ENCODE measurements at places on chromosomes 12 and 14.

- DNase-seq = no peak
These were observed 35.5 kb upstream of the SFSWAP start for GRCh38 chr12:131675126-131676080.

- no peak for DNase-seq
These were observed 3.2 kb upstream of the GSC start for GRCh38 chr14:94773061-94773648.

GRCh38 chr14:52078721-52079120, 9.9 kb upstream of the NID2 start:
- no peak for DNase-seq

- DNase-seq = peak; percentile 52
These were observed 1.8 kb downstream of the AHNAK2 start for GRCh38 chr14:104976198-104977007.

DNA sequence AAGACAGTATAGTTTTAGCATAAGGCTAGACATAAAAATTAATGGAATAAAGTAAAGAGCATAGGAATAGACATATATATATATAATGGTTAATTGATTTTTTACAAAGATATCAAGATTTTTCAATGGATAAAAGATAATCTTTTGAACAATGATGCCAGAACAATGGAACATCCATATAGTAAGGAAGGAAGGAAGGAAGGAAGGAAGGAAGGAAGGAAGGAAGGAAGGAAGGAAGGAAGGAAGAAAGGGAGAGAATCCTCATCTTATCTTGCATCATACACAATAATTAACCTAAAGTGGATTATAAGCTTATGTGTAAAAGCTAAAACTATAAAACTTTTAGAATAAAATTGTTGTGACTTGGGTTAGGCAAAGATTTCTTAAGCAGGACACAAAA, 9.8 kb upstream of the NELL2 start:
- no peak for DNase-seq

DNA sequence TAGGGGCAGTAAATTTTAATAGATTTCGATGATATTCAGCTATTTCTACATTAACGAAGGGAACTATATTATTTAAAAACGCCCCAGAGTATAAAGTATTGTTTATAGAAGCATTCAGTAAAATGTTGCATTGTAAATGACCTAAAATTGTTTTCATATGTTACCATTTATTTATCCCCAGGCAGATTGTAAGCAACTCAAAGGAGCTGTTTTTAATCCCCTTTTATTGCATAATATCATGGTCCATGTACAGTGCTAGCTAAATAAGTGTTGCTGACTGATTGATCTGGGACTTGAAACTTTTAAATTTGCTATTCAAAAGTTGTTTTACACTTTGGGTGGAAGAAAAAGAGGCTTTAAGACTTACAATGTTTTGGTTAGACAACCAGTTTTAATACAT, 199.0 kb upstream of the SLC38A2 start:
- DNase-seq = no peak

DNA sequence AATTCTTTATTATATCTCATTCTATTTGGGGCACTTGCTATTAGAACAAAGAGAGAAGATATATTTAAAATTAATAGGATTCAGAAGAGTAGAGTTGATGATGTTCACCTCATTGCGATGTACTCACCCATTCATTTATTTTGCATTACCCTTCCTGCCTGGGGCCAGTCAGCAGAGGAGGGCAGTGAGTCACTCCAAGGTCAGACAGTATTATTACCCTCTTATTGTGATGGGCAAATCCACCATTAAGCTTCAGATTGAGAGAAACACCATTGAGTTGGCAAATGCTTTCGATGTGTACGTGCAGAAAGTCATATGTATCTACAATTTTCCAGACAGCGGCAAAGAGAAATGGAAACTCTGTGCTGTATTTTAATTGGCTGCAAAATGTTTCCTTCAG, 134.2 kb downstream of the BICD1 start:
- DNase-seq = no peak

GRCh38 chr14:59246566-59246965, 58.1 kb downstream of the DAAM1 start:
- no peak for DNase-seq

GRCh38 chr12:6364044-6364374, 11.4 kb downstream of the SCNN1A start:
- no peak for DNase-seq

DNA sequence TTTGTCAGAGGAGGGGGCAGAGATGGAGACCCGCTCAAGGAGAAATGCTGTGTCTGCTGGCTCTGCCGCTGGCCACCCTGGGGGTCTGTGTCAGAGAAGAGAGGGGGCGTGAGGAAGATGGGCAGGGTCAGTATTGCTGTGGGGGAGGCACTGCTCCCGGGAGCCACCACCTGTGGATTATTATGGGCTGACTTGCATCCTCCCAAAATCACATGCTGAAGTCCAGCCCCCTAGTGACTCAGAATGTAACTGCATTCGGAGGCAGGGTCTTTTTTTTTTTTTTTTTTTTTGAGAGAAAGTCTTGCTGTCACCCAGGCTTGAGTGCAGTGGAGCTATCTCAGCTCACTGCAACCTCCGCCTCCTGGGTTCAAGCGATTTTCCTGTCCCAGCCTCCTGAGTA, 12.3 kb downstream of the ABCD4 start:
- no peak for DNase-seq

DNA sequence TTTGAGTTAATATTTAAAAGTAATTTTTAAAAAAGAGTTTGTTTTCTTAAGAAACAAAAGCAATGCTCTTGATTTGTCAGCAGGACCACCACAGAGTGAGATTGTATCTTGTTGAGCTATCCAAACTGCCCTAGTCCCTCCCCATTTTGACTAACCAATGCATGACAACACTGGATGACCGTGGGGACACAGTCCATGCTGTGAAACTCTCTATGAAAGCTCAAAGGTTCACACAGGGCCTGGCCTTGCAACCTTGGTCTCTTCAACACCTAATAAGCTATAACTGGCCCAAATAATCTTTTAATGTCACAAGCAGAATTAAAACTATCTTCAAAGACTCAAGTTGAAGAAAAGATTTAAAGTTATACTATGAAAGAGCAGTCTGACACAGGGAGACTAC, 13.5 kb downstream of the ETFRF1 start:
- DNase-seq = no peak

DNA sequence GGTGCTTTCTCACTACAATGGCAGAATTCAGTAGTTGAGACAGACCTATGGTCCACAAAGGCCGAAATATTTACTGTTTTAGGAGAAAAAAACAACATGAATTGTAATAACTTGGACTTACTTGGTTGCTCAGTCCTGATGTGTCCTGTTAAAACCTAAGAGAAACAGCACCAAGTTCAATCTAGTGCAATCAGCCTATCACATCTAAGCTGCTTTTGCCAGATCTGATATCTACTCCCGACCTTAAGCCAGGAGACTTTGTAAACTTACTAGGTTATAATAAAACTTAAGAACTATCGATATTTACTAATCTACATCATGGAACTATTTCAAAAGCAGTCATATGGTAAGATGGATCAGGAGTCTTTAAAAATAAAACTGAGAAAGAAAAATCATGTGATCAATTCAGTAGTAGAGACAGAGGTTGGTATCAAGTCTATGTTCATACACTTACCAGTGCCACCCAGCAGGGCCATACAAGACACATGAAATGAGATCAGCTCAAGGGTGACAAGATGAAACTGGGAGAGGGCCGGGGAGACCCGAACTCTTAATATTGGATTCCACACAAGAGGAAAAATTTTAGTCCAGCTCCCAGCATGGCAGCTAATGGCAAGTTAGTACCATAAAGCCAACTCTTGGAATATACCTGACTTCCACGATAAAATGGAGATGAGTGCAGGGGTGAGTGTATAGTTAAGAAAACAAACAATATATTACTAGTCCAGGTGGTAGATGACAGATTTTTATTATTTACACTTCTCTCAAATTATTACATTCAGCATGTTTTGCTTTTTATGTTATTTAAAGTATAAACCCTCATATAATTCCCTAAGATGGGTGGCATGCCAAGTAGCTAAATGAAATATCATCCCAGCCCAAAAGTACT, 27.5 kb downstream of the NUDT4 start:
- DNase-seq = no peak

- no peak for DNase-seq
These were observed 91.1 kb downstream of the MYF5 start for GRCh38 chr12:80807640-80808288.

GRCh38 chr12:68446384-68446783, 114.2 kb upstream of the MDM1 start:
- no peak for DNase-seq

DNA sequence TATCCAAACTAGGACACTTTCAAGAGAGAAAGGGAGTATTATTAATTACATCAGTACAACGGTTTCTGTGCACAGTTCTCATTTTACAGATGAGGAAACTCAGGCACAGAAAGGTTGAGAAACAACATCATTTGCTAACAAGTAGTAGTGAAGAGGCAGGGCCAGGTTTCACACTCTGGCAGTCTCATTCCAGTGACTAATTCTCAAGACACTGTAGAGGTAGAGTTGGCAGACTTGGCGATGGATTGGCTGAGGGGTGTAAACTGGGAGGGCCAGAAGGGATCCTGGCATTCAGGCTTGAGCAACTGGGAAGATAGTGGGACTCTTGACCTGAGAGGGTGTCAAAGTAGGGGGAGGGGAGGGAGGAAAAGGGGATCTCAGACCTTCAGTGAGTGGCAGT, 73.8 kb upstream of the BDKRB2 start:
- no peak for DNase-seq

GRCh38 chr14:70186900-70187451, 1.8 kb downstream of the SLC8A3 start:
- DNase-seq = peak; percentile 82

- no peak for DNase-seq
These were observed 76.2 kb upstream of the FRMD6 start for GRCh38 chr14:51575349-51576116.

DNA sequence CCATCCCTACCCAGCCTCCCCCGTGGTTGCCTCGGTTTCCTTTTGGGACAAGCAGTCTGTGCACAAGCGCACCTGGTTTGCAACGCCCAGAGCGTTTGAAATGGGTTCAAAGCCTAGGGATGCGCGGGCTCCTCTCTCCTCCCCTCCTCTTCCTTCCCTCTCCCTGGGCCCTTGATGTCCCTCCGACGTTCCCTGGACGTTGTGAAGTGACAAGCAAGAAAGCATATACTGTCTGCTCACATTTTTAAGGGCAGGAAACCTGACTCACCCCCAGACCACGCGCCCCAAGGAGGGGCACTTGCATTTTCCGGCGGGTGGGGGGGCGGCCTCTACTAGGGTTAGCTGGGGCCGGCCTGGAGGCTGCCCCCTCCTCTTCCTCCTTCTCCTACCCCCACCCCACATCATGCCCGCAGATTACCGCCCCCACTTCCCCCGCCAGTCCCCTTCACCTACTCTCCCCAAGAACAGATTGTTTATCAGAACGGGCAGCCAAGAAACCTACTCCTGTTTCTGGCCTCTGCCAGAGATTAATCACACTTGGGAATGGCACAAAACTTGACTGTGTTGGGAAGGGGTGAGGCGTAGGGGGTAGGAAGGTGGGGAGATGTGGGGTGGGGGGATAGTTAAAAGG, 9.5 kb upstream of the IRF2BPL start:
- DNase-seq = peak; percentile 40

DNA sequence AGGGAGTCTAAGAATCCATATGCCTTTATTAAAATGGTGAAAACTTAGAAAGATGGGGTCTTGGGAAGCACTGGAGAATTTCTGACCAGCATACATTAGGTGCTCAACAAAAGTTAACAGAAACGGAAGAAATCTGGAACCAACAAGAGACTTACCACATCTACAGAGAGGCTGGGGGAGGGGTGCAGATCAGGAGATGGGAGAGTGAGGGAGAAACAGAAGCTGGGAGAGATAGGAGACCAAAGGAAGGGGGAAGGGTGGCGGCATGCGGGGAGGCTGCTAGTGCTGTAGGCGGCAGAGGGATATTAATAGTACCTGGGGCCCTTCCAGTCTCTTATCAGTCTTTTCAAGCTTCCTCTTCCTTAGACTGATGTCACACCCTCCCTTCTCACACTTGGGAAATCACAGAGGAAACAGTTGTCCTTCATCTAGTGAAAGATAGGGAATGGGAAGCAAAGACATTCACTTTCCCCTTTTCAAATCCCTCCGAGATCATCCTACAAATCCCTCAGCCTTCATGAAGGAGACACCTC, 18.1 kb downstream of the ZBTB39 start:
- peak; percentile 96 for DNase-seq

- DNase-seq = no peak
These were observed 15.4 kb downstream of the PAPLN start for GRCh38 chr14:73252491-73253322.

GRCh38 chr12:65827827-65828231, 3.5 kb downstream of the HMGA2 start:
- DNase-seq = no peak

- DNase-seq = no peak
These were observed 396.5 kb downstream of the FOXG1 start for GRCh38 chr14:29163109-29163508.

- no peak for DNase-seq
These were observed 353.4 kb downstream of the ADAMTS20 start for GRCh38 chr12:43198608-43199007.

DNA sequence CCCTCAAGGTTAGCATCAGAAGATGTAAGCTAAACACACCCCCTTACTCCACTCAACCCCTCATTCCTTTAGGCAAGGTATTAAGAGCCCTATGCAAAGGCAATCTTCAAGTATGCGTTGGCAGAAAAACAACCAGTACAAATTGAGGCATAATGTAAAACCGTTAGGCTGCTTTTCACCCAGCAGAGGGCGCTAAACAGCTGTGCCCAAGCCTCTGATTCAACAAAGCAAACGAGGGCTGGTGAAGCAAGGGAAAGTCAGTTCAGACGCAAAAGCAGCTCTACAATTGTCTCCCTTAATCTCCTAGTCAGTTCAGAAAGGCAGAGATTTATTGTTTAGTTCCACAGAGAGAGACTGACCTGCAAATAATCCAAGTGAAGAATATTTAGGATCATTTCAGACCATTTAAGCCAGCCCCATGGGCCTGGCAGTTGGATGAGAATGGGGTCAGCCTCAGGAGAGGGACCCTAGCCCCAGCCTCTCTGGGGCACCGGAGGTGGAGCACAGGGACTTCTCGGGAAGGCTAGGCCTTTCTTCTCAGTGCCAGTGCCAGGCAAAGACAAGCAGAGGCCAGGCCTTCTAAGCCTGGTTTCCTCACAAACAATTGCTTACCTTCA, 23.5 kb downstream of the DCAF5 start:
- DNase-seq = peak; percentile 36

GRCh38 chr14:38366374-38366773, 110.5 kb upstream of the CLEC14A start:
- no peak for DNase-seq

- DNase-seq = no peak
These were observed 303.5 kb upstream of the MDGA2 start for GRCh38 chr14:47978871-47979270.

- DNase-seq = no peak
These were observed 67.3 kb upstream of the BICD1 start for GRCh38 chr12:32039347-32039746.
